ENCODE measurements at places on chromosomes 12 and 14. TPM values are rescaled to one million over a fixed set of nuclear protein-coding genes. Genes with fewer than 3 reads are reported as not detected.

DNA sequence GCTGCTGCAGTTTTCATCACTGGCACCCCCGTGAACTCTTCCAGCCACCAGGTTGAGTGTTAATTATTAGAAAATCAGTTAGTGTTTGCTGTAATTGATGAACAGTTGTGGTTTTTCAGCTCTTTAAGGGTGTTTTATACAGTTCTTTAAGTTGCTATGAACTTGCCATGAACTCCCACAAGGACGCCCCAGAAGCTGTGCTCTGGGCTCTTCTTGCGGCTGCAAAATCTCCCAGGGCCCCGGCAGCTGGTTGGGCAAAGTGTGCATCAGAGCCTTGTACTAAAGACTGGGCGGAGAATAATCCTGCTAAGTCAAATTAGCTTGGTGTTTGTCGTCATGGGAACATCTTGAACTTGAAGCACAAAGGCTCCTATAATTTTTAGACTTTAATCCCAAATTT is 82.2 kb downstream of the EML1 start:
- DNase-seq, result peak; percentile 24

GRCh38 chr14:89977668-89978067 is 21.9 kb downstream of the TDP1 start:
- DNase-seq, result no peak

DNA sequence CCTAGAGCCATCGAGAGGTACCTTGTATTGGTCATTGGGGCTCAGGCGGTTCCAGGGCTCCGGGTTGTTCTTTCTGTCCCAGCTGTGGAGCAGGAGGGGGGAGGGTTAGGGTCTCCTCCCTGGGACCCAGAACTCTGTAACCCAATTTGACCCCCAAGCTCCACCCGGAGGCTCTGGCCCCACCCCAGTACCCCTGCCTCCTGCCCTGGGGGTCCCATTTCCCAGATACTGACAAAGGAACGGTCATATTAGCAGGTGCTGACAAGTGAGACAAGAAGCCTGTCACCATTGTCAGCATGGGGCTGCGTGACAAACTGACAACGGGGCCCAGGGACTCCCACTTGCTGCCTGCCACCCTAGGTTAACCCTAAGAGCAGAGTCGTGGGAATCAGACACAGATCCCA is 6.2 kb downstream of the SHMT2 start:
- no peak for DNase-seq

- no peak for DNase-seq
Observed at GRCh38 chr14:26621364-26621763, 23.5 kb upstream of the NOVA1 start.

- DNase-seq, result no peak
Observed at GRCh38 chr14:94867946-94868771, 98.2 kb upstream of the GSC start.

GRCh38 chr14:39593377-39593776 is 161.1 kb upstream of the FBXO33 start:
- no peak for DNase-seq

- DNase-seq, result no peak
Observed at GRCh38 chr12:5259523-5259922, 172.4 kb upstream of the NTF3 start.

DNA sequence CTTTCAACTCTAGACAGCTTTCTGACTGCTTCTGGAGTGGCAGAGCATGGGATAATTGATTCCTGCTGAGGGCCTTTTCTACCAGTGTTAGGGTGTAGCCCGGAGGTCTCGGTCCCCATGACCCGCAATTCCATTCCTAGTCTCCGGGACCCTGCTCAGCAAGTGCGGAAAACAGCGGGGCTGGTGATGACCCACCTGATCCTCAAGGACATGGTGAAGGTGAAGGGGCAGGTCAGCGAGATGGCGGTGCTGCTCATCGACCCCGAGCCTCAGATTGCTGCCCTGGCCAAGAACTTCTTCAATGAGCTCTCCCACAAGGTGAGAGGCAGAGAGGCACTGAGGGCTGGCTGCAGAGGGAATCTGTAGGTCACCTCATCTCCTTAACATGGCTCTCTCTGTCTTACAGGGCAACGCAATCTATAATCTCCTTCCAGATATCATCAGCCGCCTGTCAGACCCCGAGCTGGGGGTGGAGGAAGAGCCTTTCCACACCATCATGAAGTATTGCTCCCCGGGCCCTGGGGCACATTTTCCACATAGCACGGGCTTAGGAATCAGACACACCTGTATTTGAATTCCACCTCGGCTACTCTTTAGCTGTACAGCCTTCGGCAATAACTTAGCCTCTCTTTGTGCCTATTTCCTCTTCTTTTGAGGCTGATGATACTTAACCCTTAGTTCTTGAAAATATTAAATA is 5.6 kb upstream of the GAPDH start:
- no peak for DNase-seq

- no peak for DNase-seq
Observed at GRCh38 chr12:118220702-118221101, 84.8 kb downstream of the PEBP1 start.

DNA sequence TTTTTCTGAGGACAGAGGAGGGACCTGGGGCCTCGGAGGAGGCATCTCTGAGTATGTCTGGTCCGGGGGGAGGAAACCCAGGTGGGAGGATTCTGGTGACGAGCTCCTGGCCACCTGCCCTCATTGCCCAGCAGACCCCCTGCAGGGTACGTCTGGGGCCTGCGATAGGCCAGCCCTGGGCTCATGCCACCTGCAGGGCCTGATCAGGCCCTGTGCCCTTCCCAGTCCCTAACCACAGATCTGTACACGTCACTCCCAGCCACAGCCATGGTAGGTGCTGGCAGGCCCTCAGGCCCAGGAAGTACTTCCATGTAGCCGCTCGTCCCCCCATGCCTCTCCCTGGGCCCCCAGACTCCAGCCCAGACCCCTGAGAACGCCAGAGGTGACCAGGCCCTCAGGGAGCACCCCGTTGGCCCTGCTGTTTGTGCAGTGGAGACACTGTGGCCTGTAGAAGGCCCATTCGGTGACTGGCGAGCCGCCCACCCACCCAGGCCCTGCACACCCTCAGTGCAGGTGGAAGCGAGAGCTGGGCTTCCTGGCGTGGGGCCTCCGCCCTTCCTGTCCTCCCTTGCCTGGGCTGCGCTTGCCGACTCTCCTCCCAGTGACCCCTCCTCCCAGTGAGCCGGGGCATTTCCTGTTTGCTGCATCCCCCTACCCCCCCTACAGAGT is 5.7 kb downstream of the INF2 start:
- DNase-seq, result no peak

- no peak for DNase-seq
Observed at GRCh38 chr12:72610342-72610741, 338.2 kb downstream of the TRHDE start.

- DNase-seq, result no peak
Observed at GRCh38 chr12:57712701-57713100, 18.8 kb downstream of the OS9 start.

DNA sequence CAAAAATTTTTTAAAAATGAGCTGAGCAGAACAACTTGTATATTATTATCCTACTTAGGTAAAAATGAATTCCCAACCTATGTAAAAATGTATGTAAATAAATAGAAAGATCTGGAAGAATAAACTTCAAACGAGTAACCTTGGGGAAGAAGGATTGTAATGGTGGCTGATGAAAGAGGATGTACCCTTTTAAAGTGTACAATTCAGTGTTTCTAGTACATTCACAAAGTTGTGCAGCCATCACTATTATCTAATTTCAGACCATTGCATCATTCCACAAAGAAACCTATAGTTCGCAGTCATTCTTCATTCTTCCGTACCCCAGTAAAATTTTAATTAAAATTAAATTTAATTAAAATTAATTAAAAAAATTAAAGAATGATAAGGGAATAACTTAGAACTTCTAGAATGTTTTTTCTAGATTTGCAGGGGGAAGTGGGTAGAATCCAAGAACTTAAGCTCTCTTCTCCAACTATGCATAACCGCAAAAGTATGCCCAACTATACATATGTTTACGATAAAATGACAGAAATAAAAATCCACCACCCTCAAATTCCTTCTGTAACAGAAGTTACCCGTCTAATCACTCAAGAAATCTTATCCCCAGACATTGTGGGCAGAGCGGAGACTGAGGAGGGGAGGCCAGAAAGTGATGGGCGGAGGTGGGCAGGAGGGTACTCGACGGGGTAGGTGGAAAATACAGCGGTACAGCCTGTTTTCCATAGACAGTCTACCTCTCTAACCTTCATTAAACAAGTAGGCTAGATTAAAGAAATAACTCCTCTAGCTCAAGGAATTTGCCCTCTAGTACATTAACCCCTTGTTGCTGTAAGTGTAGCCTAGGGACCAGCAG is 921 bp downstream of the DEPDC4 start:
- no peak for DNase-seq

DNA sequence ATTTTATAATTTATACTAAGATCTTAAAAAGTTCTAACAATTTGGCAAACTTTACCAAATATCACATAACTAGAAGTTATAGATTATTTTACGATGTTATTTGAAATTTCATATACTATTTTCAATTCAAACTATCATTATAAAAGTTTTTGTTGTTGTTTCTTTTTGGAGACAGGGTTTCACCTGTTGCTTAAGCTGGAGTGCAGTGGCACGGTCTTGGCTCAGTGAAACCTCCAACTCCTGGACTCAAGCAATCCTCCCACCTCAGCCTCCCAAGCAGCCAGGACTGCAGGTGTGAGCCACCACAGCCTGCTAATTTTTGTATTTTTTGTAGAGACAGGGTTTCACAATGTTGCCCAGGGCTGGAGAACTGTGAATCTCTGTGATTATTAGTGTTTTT is 87.8 kb downstream of the SPPL3 start:
- no peak for DNase-seq

DNA sequence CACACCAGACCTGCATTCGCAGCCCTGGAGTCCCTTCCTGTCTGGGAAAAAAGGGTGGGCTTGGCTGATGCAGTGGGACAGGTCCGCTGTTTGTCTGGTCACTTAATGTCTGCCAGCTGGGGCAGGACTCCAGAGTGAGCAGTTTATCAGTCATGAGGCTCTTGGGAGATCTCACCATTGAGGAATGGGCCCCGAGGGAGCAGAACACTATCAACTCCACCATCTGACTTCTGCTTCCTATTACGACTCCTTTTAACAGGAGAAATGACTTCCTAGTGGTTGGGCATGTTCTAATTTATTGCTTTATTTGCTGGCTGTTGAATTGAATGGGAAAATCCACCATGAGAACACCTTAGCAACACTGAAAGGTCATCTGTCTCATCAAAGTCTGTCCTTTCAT is 182.5 kb upstream of the RASSF8 start:
- no peak for DNase-seq

DNA sequence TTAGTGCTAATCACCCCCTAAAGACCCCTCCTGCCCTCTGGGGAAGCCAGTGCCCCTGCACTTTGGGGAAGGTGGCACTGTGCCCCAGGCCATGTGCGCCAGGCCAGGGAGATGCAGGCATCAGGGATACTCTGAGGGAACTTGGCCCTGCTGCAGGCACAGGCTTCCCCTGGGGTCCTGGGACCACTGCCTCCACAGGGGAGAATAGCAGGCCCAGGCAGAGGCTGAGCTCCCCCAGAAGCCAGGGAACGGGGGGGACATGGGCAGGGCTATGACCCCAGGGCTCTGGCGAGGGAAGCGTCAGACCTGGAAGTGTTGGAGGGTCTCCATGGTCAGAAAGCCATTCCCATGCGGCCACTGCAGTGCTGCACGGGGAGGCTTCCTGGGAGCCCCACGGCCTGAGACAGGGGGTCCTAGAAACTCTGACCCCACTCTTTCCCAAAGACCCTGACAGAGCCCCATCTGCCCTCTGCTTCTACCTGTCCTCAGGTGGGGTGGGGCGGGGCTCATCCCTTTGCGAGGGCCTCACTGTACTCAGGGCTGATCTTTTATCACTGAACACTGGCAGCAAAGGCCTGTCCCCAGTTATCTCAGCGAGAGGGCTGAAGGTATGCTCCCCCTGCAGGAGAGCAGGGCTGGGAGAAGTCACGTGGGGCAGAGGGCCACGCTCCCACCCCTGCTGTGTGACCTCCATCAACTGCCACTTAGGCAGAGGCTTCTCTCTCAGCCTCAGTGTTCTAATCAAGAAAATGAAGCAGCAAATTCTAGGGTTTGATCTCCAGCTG is 160.0 kb downstream of the CALM1 start:
- DNase-seq, result no peak

DNA sequence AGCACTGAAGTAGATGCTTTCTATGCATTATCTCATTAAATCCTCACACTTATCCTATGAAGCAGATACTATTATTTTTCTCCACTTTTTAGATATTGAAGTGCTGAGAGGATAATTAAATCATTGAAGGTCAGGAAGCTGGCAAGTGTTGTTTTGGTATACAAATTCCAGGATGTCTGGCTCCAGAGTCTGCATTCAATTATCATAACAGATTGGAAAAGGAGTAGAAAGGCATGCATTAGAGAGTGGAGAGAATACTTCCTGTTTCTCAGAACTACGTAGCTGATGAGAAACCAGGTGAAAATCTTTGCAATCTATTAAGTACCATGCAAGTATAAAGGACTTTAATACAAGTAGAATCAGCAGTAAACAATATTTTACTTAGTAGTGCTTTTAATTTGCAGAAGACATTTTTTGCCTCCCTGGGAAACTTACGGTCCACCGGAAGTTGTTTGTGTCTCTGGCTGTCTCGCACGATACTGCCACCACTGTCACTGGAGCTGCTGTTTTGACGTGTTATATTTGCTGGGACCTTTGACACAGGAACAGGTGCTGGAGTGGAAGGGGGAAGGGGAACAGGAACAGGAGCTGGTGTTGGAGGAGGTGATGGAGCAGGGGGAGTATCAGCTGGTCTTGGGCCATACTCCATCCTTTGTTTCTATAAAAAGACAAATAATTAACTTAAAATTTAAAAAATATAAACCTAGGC is 158.0 kb downstream of the EPS8 start:
- DNase-seq, result no peak

GRCh38 chr12:85626001-85626783 is 210.0 kb downstream of the RASSF9 start:
- DNase-seq, result no peak

- no peak for DNase-seq
Observed at GRCh38 chr12:15688202-15688736, 100.9 kb downstream of the EPS8 start.

GRCh38 chr14:72801381-72801812 is 92.5 kb downstream of the DPF3 start:
- DNase-seq, result no peak

- no peak for DNase-seq
Observed at GRCh38 chr12:50252977-50253602, 30.2 kb downstream of the LIMA1 start.

GRCh38 chr12:94263011-94263811 is 114.8 kb downstream of the PLXNC1 start:
- no peak for DNase-seq

- DNase-seq, result peak; percentile 51
Observed at GRCh38 chr14:93368996-93369712, 22.2 kb downstream of the COX8C start.

DEGS2 gene
- 10.4 TPM for polyA plus RNA-seq

PARPBP gene
- 13.6 TPM for polyA plus RNA-seq

AICDA gene
- 0.34 TPM for polyA plus RNA-seq

OR4N5 gene
- polyA plus RNA-seq, result not detected

RILPL2 gene
- 6.4 TPM for polyA plus RNA-seq

PCNX4 gene
- polyA plus RNA-seq, result 101 TPM

REM2 gene
- 1.9 TPM for polyA plus RNA-seq

ABCB9 gene
- polyA plus RNA-seq, result 10.1 TPM

FAM186B gene
- 3.9 TPM for polyA plus RNA-seq
